Choroid plexus epithelial cell (primary cell): ENCODE measurements at places on chromosomes 1 and 21.

- DNase-seq: peak; percentile 99
Observed at GRCh38 chr21:17848228-17848627, 29.1 kb upstream of the C21orf91 start.

DNA sequence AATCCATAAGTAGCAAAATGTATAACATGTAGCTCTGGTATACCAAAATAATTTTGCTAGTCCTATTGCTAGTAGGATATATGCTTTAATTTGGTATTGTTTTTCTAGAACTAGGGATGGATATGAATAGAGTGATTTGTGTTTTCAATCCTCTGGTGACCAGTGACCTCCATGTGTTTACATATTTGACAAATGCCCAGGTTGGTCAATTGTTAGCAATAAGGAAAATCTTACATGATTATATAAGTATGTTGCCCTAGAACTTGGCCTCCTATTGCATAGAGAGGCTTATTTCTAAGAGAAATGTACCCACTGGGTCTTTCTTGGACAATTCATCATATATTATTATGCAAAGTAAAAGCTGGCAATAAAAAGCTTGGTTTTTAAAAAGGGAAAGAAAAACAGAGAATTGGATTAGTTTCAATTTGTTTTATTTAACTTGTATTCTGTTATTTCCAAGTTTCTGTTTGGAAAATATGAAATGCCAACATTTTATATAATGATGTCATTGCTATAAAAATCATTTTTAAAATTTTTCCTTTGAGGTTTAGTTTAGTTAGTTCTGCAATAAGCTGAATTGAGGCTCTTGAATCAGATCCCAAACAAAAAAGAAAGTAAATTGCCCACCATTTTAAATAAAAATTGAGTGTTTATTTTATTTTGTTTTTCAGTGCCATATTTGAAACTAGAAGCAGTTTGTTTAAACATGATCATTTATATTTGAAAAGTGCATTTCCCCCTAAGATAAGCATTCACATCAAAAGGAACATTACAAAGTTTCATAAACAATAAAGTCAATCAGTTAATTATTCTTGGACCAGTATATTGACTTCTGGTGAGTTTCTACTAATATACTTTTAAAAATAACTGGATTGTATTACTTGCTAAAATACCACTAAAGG is 210.9 kb downstream of the ZC3H11B start:
- DNase-seq: no peak

DNA sequence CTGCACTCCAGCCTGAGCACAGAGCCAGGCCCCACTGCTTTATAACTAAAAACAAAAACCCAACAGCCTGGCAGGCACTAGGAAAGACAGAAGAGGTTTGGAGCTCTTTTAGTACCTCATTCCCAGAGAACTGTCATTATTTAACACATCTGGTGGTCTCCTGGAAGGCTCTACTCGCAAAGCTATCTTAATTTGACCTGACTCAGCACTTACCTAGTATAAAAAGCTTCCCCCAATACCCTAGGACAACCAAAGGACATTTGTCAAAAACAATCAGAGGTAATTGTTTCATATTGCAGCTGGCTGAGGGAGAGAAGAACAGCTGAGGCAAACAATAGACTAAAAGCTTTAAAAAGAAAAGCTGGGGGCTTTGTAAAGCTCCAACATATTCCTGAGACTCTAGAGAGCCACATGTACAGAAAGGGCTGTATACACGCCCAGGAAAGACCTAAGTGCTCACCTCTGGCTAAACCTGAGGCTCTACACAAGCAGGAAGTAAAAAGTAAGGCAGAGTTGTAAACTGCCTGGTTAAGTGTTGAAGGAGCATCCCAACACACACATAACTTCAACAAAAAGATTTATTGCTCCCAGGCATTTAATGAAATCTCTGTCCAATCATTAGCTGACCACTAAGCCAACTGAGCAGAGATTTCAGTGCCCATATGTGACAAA is 25.0 kb downstream of the ZNF644 start:
- DNase-seq: no peak

DNA sequence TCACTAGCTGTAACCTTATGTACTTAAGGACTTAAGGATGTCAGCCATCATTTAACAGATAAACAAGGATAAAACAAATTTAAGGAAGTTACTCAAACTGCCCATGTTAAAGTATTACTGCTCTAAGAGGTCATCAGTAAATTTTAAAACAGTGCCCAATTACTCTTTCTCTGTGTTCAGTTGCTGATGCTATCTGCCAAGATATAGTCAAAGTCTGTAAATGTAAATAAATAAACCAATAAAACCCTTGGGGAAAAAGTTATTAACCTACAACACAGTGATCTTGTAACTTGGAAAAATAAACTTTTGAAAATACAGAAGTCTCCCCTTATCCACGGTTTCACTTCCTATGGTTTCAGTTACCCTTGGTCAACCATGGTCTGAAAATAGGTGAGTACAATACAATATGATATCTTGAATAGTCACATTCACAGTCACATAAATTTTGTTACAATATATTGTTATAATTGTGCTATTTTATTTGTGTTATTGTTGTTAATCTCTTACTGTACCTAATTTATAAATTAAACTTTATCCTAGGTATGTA is 501.8 kb downstream of the LMO4 start:
- no peak for DNase-seq
